Vagina (tissue), 2 donors: ENCODE measurements at places on chromosomes 5 and 9.

GRCh38 chr5:42655982-42656650, 100.5 kb upstream of the CCDC152 start:
- no peak for DNase-seq

DNA sequence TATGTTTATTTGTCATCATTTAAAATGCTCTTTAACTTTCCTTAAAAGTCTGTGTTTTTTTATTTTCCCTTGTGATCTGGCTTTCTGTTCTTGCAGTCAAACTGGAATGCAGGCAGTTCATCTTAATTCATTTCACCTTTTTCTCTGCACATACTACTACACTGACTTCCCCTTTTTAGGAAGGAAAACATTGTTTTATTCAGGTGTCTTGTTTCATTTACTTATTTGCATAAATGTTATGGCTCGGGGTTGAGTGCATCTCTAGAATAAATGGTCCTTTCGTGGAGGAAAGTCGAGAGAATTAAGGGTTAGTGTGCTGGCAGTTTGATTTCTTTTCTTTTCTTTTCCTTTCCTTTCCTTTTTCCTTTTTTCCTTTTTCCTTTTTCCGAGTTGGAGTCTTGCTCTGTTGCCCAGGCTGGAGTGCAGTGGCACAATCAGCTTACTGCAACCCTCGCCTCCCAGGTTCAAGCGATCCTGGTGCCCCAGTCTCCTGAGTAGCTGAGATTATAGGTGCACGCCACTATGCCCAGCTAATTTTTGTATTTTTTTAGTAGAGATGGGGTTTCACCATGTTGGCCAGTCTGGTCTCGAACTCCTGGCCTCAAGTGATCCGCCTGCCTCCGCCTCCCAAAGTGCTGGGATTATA, 76.0 kb upstream of the LRRC70 start:
- no peak for DNase-seq

DNA sequence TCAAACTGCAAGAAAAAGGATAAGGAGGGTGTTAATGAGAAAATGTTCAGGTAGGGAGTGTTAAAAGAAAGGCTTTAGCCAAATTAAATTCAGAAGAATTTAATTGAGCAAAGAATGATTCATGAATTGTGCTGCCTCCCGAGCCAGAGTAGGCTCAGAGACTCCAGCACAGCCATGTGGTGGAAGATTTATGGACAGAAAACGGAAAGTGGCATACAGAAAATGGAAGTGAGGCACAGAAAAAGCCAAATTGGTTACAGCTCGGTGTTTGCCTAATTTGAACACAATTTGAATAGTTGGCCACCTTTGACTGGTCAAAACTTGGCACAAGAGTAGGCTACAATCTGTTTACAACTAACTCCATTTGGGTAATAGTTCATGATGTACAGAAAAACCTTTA, 9.6 kb upstream of the SLC30A5 start:
- DNase-seq: no peak

- DNase-seq: no peak
These were observed 4.9 kb downstream of the FRMD3 start for GRCh38 chr9:83533296-83533695.

DNA sequence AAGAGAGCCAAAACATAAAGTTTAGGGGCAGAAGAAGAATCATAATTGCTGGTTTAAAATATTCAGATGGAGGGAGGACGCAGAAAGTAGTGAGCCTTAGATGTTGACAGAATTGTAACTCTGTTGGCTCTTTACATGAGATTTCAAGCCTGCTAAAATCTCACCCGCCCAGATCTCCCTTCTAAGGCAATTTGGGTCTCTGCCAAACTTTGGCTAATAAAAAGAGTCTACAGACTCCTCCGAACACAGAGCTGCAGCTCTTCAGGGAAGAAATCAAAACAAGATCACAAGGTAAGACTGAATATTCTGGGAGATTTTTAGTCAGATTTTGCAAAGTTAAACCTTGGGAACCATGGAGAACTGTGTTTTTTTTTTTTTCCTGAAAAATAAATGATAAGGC, at the start of gene IL33:
Gene IL33 (plus strand): TSS at position 246 of the 400 bp plus-strand sequence. CDS start 25,888 bp downstream, outside the sequence.
- DNase-seq: no peak

DNA sequence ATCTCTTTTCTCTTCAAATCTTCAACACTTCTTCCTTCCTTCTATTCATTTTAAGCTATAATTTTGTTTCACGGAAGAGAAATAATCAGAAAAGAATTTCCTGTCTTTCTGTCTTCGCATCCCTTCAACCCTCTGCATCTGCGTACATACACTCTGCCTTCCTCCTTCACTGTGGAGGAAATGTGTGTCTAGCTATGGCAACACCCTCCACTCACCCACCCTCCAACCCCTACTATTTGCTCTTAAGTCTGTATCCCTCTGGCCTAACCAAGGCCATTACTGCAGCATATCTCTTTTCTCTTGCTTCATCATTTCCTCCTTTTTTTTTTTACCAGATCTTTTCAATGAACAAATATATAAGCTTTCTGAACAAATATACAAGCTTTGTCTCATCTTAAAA, 105.7 kb upstream of the NUDT12 start:
- DNase-seq: no peak

DNA sequence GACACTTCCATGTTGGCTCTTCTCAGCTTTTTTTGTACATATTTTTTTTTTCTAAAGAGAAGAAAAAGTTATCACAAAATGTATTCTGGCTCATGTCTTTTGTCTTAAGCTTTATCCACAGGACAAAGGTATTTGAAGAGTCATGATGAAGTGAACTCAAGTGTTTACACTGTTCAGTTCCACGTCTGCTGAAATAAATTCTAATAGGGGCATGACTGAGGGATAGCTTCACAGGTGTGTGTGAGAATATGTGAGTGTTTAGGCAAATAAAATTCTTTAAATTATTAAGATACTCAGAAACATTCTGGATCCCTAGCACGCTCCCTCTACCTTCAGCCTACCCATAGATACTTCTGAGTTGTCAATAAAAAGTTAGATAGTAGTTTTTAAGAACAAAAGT, 59.8 kb downstream of the BAAT start:
- DNase-seq: no peak
